ENCODE measurements at places on chromosomes 2 and 18.

- no peak for DNase-seq
Measured at GRCh38 chr2:46180189-46180588, 117.0 kb upstream of the EPAS1 start.

GRCh38 chr2:142722569-142722968 is 154.9 kb upstream of the KYNU start:
- no peak for DNase-seq

- no peak for DNase-seq
Measured at GRCh38 chr2:168731616-168732015, 70.8 kb upstream of the NOSTRIN start.

DNA sequence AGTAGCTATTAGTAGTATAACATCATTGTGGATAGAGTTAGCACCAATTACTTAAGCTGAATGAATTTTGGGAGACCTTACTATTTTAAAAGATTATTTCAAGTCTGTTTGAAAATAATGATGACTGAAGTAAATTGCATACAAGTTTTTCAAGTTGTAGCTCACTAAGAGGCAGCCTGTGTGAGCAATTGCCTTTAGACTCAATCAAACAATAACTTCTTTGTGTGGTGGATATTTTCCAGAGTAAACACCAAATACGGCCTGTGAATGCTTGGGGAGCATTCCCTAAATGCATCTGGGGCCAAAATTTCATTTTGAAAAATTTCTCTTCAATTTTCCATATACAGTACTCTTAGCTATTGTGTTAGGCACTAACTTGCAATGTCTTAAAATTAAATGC is 7.9 kb downstream of the SERPINB12 start:
- DNase-seq: no peak
